ENCODE measurements at places on chromosomes 4 and X.

DNA sequence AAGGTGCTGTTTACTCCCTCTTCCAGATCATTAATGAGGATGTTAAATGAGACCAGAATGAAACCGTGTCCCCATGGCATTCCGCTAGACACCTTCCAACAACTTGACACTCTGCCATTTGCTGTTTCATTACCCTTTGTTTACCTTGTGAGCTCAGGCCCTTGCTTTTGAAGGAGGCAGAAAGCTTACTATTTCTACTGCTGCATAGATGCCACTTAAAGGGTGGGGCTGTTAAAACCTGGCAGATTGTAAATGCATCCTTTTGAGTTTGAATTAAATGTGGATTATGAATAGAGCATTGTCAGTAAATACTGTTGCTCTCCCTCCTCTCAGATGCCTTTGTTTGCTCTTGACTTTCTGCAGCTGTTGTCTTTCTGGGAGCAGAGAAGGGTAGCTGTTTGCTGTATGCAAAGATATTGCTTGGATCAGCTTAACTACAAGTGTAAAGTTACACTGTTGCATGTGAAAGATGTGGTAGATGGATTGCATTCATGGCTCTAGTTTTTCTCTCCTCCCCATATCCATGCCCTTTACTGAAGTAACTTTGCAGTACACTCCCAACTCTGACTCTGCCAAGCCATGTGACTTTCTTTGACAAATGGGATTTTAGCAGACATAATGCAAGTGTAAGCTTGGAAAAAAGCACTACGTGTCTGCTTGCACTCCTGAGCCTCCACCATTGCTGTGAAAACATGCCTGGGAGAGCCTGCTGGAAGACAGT lies 75.0 kb upstream of the DHX15 start:
- DNase-seq, result no peak

GRCh38 chr4:139734201-139734874 lies 68.7 kb downstream of the MGST2 start:
- peak; percentile 46 for DNase-seq

- DNase-seq, result no peak
Observed at GRCh38 chrX:88908056-88908455, 161.0 kb downstream of the CPXCR1 start.

- DNase-seq, result no peak
Observed at GRCh38 chrX:114650351-114650750, 66.5 kb downstream of the HTR2C start.

- no peak for DNase-seq
Observed at GRCh38 chrX:65685112-65685511, 17.7 kb downstream of the MSN start.

DNA sequence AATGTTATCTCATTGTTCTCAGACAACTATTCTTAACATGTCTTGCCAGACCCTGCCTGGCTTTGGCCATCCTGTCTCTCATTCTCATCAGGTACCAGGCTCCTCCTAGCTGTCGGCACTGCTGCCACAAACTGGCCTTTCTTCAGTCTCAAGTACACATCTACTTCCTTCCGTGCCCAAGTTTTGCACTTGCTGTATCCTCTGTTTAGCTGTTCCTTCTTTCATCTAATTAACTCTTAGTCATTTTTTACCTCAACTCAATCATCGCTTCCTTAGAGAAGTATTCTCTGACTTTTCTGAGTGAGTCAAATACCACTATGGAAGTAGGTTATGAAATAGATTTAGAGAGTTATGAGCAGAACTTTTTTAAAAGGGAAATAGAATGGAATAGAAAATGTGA lies 19.7 kb downstream of the CXCL3 start:
- DNase-seq, result no peak

- DNase-seq, result no peak
Observed at GRCh38 chr4:2725380-2725779, 30.8 kb downstream of the TNIP2 start.

DNA sequence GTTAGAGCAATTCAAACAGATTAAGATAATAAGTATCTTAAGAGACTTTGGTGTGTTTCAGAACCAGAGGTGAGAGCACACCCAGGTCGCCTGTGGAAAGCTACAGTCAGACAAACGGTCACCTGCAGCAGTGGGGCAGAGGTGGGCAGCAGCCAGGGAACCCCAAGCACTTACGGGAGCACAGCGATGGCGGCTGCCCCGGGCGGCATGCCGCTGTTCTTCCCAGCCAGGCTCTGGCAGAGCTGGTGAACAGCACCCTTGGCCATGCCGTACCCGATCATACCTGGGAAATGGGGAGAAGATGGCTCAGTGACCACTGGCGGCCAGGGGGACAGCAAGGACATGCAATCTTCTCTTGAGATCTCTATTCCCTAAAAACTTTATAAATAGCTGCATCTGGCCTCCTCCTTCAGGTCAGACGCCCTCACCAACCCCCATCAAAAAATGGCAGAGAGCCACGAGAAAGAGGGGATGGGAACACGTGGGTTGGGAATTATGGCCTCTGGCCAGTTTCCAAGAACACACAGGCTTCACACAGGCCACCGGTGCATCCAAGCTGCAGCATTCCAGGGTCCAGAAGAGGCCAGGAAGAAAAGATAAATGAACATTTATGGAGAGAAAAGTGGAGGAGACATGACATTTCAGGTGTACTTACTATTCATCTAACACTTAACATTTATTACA lies 19.7 kb downstream of the QDPR start:
- no peak for DNase-seq

DNA sequence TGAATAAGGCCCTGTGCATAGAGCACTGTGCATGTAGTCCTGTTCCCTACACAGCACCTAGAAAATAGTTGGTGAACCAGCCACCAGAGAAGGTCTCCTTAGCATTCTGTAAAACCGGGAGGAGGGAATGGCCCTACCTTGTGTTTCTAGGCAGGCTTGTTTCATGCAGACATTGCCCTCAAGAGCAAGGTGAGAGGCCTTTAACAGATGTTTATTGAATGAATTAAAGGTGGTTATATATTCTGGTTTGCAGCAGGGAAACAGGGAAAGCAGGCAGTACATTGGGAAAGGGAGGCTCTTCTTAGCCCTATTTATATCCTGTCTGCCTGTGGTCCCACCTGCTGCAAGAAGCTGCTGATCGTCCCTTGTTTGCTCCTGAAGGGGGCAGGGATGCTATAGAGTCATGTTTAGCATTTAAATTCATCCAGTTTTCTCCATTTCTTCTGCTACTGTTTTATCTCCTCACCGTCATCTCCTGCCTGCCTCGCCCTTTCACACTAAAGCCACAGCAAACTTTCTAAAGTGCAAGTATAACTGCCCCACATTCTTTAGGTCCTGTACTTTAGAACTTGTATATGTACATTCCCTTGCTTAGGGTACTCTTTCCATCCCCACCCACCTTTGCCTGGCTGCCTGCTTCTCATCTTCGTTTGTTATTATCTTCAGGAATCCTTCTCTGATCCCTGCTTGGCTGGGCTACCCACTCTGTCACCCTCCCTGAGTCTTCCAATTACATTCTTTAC lies 60.3 kb downstream of the EGF start:
- no peak for DNase-seq

- DNase-seq, result no peak
Observed at GRCh38 chr4:41346306-41347061, 89.8 kb downstream of the UCHL1 start.

GRCh38 chrX:30875957-30876356 lies 13.1 kb downstream of the TAB3 start:
- no peak for DNase-seq

GRCh38 chrX:48589482-48590162 lies 7.7 kb upstream of the WDR13 start:
- DNase-seq, result no peak

DNA sequence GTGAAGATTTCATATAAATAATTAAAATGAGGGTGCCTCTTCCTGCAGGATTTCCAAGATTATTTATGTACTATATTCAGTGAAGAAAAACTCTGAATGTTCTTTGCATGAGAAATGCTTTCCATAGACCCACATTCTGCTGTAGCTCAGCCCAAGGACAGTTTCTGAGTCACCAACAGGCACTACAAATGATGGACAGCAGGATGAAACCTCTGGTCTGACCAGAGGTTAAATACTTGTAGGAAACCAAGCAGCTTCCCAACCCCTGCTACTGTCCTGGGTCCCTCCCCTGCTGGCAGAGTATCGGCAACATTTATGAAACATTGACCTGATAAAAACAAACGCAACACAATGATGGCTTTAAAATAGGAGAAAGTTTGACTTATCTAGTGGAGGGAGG lies 73.1 kb downstream of the CXXC4 start:
- DNase-seq, result no peak

DNA sequence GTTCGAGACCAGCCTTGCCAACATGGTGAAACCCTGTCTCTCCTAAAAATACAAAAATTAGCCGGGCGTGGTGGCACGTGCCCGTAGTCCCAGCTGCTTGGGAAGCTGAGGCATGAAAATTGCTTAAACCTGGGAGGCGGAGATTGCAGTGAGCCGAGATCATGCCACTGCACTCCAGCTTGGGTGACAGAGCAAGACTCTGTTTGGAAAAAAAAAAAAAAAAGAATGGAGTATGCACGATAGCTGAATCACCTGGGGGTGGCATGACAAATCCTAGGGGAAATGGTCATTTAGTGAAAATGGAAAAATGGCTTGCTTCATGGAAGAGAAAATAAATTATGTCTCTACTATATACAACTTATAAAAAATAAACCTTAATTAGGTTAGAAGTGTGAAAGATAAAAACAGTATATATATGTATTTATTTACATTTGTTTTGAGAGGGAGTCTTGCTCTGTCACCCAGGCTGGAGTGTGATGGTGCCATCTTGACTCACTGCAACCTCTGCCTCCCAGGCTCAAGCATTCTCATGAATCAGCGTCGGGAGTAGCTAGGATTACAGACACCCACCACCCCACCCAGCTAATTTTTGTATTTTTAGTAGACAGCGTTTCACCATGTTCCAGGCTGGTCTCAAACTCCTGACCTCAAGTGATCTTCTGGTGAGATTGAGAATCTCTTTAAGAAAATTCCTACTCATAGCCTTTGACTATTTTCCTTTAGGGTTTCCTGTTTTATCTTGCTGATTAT lies 19.3 kb upstream of the ING2 start:
- DNase-seq, result no peak

DNA sequence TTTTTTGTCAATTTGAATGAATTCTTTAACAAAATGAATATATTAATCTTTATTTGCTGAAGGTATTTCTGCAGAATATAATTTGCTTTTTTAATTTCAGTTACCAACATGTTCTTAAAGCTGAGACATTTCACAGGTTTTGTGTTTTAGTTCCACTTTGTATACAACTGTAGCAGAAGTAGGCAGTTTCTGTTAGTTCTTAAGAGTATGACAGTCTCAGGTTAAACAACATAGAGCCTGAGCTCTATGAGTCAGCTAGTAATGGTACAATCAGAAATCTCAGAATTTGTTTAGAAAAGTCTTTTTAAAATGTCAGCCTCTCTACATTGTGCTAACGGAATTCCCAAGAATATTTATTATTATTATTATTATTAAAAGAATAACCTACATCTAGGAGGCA lies 50.4 kb downstream of the GSTCD start:
- DNase-seq, result no peak

DNA sequence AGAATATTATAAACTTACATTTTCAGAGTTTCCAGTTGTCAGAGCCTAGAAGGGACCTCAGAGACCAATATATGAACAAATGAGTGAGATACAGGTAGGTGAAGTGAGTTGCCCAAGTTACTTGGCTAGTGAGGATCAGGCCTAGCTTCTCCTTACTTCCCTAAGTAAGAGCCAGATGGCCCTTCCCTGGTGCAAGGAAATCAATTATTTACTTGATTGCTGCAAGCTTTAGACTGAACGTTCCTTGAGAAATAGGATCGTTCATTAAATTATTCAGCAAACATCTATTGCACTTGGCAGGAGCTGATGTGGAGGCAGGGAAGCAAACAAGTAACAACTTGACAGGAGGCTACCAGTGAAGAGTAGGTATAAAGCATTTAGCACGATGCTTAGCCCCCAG lies 117.8 kb downstream of the EFHC2 start:
- DNase-seq, result no peak

DNA sequence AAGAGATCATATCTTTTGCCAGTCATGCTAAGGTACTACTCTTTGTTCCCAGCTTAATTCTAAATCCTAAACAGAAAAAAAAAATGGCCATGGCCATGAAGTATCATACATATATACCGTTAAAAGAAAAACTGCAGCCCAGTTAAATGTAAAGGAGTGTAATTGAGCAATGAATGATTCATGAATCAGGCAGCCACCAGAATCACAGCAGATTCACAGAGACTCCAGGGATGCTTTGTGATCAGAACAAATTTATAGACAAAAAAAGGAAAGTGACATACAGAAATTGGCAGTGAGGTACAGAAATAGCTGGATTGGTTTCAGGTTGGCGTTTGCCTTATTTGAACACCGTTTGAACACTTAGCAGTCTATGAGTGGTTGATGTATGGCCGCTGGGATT lies 42.1 kb upstream of the PDGFC start:
- no peak for DNase-seq

DNA sequence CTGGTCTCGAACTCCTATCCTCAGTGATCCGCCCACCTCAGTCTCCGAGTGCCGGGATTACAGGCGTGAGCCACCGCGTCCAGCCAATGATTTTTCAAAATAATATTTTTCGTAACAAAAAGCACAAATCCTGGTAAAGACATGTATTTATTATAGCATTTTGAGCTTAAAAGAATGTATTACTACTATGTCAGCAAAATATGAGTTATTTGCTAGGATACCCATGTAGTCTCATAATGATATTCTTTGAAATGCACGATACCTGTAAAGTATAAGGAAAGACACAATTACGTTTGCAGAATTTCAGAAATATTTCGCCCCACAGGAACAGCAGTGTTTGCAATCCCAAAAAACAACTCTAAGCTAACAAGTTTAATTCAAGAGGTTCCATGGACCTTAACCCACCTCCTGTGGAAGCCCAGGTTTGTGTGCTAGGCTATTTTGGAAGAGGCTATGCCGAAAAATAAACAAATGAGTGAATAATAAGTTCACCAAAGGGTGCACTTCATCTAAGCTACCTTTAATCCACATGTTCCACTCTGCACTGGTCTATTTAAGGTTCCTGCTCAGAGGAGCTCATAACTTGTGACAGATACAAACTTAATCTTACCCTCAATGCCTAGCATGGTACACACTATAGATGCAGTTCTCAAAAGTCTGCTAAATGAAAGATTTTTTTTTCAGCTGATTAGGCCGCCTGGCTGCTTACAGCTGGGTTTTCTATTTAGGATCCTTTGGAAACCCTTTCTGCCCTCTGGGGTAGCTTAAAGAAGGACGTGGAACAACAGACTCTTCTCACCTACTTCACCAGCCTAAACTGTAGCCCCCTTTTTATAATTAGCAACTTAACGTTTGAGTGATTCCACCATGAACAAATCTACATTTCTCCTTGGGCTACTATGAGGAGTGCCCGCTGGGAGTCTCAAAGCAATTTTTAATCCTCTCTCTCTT lies 5.0 kb downstream of the FRYL start:
- no peak for DNase-seq

DNA sequence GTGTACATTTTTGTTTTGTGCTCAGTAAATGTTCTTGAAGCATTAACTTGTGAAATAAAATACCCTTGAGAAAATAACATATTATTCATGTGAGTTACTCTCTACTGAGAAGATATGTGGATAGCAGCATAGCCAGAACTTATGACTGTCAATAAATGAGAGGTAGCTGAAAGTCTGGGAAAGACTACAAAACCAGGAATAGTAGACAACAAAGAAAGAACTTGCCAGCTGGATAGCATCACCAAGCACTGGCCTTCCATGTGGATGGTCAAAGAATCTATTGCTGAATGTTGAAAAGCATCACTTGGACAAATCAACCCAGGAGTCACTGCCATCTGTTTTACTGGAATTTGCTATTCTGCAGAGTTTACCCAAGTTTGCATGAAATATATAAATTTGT lies 650.0 kb upstream of the HTR2C start:
- DNase-seq, result no peak

Measured in hepatic stellate cell (primary cell).